PC-3 (cell line): ENCODE measurements at places on chromosomes 5 and 9. TPM values are rescaled to one million over a fixed set of nuclear protein-coding genes. Genes with fewer than 3 reads are reported as not detected.

The FOXD4L6 gene
- not detected in 2 replicates for total RNA-seq

The IFNA10 gene
- not detected in 2 replicates for total RNA-seq

The PCDHB2 gene
- total RNA-seq, result 13.8 and 15.0 TPM in 2 replicates

The FYB1 gene
- 0.81 and 1.1 TPM in 2 replicates for total RNA-seq

The MYOT gene
- total RNA-seq, result not detected in 2 replicates

The DIAPH1 gene
- 51.9 and 106 TPM in 2 replicates for total RNA-seq

The NTNG2 gene
- 1.7 and 6.0 TPM in 2 replicates for total RNA-seq

The MEGF10 gene
- total RNA-seq, result not detected in 2 replicates
